Gastroesophageal sphincter (tissue), 4 donors: ENCODE measurements at places on chromosomes 12 and 14. TPM values are rescaled to one million over a fixed set of nuclear protein-coding genes. Genes with fewer than 3 reads are reported as not detected.

PRR4 gene
- 3.2 TPM for total RNA-seq

SLC7A8 gene
- total RNA-seq: 28.2 TPM

UNC79 gene
- not detected for total RNA-seq

BDKRB2 gene
- 13.6 TPM for total RNA-seq

CPNE6 gene
- not detected for total RNA-seq

SCN8A gene
- total RNA-seq: 0.69 TPM

TBC1D30 gene
- 1.4 TPM for total RNA-seq

SOX5 gene
- 6.4 TPM for total RNA-seq

SLC25A21 gene
- 0.40 TPM for total RNA-seq

RASSF8 gene
- total RNA-seq: 127 TPM

NINJ2 gene
- total RNA-seq: 5.2 TPM

FERMT2 gene
- total RNA-seq: 364 TPM

BCL2L14 gene
- not detected for total RNA-seq

RPS6KL1 gene
- 4.0 TPM for total RNA-seq

SLC4A8 gene
- 0.27 TPM for total RNA-seq

GALNT9 gene
- not detected for total RNA-seq

P2RX2 gene
- total RNA-seq: 2.7 TPM

HRK gene
- total RNA-seq: under 0.01 TPM

PGF gene
- total RNA-seq: 11.2 TPM

PAX9 gene
- total RNA-seq: 1.6 TPM

AQP6 gene
- total RNA-seq: not detected

SPIC gene
- total RNA-seq: not detected

LRTM2 gene
- not detected for total RNA-seq

DEGS2 gene
- total RNA-seq: 0.89 TPM

C12orf42 gene
- total RNA-seq: not detected

GPRC5D gene
- total RNA-seq: not detected

LRRC74A gene
- total RNA-seq: not detected

HOXC12 gene
- total RNA-seq: not detected

TRHDE gene
- 2.3 TPM for total RNA-seq

LGALS3 gene
- 395 TPM for total RNA-seq

MGAT2 gene
- 26.2 TPM for total RNA-seq

NRIP2 gene
- total RNA-seq: 5.7 TPM

GLT8D2 gene
- total RNA-seq: 15.1 TPM

NGDN gene
- total RNA-seq: 22.0 TPM

PTCSC3 gene
- not detected for total RNA-seq

KRT84 gene
- not detected for total RNA-seq

TAS2R7 gene
- total RNA-seq: not detected

TEAD4 gene
- 25.3 TPM for total RNA-seq

KRT5 gene
- total RNA-seq: 452 TPM

TAS2R9 gene
- total RNA-seq: not detected

DDX47 gene
- total RNA-seq: 49.2 TPM

RNASE7 gene
- not detected for total RNA-seq

ARHGDIB gene
- total RNA-seq: 22.4 TPM

NYNRIN gene
- total RNA-seq: 9.3 TPM

CLEC4D gene
- total RNA-seq: not detected

TMTC2 gene
- total RNA-seq: 21.8 TPM

ARL6IP4 gene
- total RNA-seq: 277 TPM

CCDC88C gene
- total RNA-seq: 4.2 TPM

TAS2R42 gene
- not detected for total RNA-seq

LRCOL1 gene
- not detected for total RNA-seq

MYO1H gene
- total RNA-seq: not detected

INSM2 gene
- total RNA-seq: not detected

KRT78 gene
- total RNA-seq: 9.5 TPM

HOXC9 gene
- total RNA-seq: not detected

RNASE2 gene
- total RNA-seq: 7.2 TPM
